Fibroblast of villous mesenchyme (primary cell): ENCODE measurements at places on chromosomes 2 and 18. TPM values are rescaled to one million over a fixed set of nuclear protein-coding genes. Genes with fewer than 3 reads are reported as not detected.

GRCh38 chr2:44348400-44348799 is 12.9 kb downstream of the PREPL start:
- DNase-seq, result peak; percentile 30

DNA sequence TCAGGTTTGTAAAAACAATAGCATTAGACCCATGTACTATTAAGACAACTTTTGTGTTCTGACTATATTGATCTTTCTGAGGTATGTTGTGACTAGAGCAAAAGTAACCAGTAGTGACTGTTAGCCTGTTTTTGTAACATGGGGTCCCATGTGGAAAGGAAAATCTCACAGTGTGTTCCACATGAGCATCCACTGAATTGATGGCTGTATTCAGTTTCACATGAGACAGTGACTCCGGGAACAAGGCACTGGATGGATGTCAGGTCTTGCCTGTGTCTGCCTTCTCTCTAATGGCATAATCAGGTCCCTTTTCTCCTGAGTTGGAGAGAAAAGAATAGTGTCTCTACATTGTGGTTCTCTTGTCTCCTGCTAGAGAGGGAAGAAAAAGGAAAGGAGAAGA is 27.5 kb downstream of the TMEM178A start:
- DNase-seq, result no peak

GRCh38 chr2:71689968-71690834 is 236.8 kb downstream of the DYSF start:
- DNase-seq, result no peak

DNA sequence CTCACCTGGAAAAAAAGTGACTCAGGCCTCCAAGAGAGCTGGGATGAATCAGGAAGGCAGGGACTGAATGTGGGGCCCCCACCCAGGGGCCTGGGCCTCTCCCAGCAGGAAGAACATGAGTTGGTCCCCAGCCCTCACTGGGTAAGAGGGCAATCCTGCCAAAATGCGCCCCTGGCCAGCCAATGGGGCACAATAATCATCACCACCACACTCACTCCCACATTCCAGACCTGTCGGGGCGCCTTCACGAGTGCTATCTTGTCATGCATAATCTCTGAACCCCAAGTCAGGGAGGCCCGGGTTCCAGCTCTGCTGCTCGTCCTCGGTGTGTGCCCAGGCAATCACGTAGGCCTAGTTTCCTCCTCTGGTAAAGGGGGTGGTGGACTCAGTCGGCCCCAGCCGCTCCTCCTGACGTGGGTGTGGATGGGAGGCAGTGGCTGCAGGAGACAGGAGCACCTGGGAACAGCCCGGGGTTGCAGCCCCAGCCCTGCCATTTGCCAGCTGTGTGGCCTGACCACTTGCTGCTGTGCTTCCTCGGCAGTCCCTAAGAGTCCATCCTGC is 115.1 kb downstream of the CYP26B1 start:
- DNase-seq, result no peak

Gene GCG
- total RNA-seq, result not detected in 2 replicates

DNA sequence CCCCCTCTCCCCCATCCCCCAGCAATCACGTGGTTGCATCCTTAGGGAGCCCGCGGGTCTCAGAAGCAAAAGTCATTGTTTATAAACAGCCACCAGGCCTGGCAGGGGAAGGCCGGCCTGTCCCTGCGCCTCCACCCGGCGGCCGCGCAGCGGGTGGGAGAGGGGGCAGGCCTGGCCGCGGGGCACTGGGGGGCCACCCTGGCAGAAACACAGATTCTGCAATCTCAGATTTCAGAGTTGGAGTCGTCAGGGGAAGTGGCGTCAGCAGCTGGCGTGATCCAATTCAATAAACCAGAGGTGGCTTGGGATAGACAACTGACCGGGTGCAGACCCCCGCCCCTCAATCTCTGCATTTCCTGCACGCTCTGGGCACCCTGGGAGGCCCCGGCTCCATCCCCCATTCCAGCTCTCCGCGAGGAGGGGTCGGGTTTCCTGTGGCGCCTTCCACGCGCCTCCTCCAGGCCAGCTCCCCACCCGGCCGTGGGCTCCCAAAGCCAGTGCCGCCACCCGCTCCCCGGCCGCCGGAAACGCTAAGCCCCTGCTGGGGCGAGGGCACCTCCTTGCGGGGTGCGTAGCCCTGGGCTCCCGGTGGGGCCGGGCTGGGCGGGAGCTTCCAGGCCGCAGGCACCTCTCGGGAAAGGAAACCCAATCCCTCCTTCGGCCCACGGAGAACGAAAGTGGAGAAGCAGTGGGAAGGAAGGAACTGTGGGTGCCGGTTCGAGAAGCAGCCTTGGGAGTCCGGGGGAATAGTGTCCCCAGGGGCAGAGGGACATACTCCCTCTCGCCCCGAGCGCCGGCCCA is 1.1 kb downstream of the BIN1 start:
- DNase-seq, result peak; percentile 73

GRCh38 chr2:112811276-112811831 is 25.2 kb downstream of the IL1B start:
- DNase-seq, result no peak

- no peak for DNase-seq
Observed at GRCh38 chr2:172749388-172749787, 13.7 kb downstream of the RAPGEF4 start.

Gene VWC2L
- under 0.01 TPM in 1 of 2 replicates, not detected in the other for total RNA-seq

Gene ANKRD44
- total RNA-seq, result 3.9 and 7.7 TPM in 2 replicates

DNA sequence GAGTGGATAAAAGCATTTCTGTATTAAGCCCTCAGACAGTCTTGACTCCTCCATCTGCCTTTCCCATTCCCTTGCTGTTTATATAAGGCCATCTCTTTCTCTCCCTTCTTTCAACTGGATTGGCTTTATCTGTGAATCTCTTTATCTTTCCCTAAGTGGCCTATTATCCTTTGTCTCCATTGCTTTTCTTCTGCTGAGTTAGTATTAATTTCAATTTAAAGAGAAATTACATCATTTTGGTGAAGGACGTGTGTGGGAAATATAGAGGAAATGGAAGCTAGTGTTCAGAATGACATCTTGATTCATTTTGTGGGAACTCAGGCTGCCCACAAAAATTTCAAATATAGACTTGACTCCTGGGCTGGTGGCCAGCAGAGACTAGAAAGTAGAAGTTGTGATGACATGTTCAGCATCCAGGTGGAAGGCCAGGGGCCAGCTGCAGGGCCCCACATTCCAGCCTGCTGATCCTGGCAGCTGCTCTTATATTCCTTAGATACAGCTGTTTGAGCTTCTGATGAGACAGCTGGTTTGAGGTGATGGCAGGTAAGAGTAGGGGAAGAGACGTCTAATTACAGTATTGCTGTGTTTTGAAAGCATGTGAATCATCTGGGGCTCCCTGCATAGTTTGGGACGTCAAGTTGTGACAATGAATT is 52.3 kb downstream of the DIS3L2 start:
- peak; percentile 93 for DNase-seq

DNA sequence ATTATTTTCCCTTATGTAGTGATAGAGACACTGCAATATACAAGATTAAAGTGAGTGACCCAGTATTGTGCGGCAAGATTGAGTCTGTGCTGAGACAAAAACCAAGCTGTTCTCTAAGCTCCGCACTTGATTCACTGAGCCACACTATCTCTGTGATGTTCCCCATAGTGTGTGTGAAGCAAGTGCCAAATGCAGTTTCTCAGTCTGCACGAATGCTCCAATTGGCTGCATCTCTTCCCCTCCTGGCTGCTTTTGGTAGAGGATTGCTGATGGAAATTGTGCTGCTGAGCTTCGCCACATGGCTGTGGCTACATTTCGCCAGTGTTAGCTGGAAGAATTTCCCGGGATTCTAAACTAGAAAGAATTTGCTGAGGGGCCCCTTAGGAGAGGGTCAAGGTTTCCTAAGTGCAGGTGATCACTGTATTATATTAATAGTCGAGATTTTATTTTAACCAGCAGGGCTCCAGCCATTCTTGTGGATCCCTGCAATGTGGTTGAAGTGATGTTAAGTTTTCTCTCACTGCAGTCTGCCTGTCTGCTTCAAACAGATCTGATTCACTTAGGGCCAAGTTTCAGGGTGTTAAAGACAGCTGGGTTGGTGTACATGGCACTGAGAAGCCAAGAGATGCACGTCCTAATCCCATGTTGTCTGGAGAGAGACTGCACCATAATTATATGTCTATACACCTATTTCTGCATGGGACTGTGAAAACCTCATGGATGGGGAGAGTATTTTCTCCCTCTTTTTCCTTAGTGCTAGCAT is 317.2 kb downstream of the DCC start:
- DNase-seq, result no peak

GRCh38 chr2:241935314-241935713 is 65.8 kb downstream of the RTP5 start:
- peak; percentile 87 for DNase-seq

GRCh38 chr18:79399275-79400081 is 3.7 kb downstream of the NFATC1 start:
- no peak for DNase-seq

Gene IL1A
- total RNA-seq, result 0.32 and 0.43 TPM in 2 replicates

Gene CNDP1
- total RNA-seq, result not detected in 2 replicates

Gene CHRNG
- not detected in 2 replicates for total RNA-seq

Gene TMEM163
- not detected in 2 replicates for total RNA-seq

Gene SRD5A2
- under 0.01 TPM in 1 of 2 replicates, not detected in the other for total RNA-seq

GRCh38 chr2:223460774-223461211 is 141.4 kb downstream of the SCG2 start:
- peak; percentile 73 for DNase-seq

Gene CPS1
- total RNA-seq, result 19.3 and 21.6 TPM in 2 replicates

DNA sequence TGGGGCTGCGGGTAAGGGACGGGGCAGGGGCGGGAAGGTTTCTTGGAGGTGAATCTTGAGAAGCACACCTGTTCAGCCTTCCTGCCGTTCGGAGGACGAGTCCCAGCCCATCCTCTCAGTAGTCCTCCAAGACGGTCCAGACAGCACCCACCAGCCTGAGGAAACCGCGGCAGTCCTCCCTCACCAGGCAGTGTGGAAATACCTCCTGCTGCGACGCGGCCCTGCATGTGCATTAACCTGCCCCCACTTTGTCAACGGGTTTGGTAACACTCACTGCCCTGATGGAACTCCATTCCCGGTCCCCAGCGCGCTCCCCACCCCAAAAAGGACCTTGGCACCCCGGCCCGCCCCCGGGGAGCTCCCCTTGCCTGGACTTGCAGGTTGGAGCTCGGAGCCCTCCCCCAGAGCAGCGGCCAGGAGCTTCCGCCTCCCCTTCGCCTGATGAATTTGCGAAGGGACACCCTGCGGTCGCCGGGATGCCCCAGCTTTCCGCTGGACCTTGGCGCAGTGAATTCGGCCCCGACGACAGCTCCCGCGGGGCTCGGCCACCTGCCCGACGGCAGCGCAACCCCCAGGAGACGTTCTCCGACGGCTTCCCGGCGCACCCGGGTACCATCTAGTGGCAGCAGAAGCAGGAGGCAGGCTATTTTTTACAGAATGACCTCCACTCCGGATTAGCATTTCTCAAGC is 31.5 kb downstream of the ACVR1C start:
- DNase-seq, result no peak

DNA sequence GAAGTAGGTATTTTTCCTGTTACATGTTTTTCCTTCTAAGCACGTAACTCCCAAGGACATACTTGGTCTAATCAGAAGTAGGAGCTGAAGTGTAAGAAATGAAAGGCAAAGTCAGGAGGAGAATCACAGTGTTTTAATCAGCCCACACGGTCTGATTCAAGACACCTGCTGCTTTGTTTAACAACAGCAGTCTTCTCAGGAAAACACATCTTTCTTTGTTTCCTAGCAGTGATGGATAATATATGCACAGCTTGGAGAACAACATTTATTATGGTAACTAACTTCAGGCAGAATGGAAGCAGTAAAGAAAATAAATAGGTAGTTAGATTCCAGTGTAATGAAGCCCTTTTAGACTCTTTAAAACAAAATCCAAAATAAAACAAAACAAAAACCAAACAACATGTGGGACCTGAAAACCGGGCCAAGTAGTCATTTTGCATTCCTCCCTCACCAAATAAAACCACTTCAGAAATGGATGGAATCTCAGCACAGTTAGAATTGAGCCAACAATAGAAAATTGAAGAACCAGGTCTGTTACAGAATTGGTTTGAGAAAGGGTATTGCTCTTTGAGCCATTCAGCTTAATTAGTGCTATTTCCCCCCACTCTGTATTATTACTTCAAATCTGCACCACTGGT is 61.1 kb upstream of the UGP2 start:
- peak; percentile 18 for DNase-seq

Gene ICOS
- not detected in 2 replicates for total RNA-seq

Gene MAP3K19
- total RNA-seq, result not detected in 2 replicates

Gene TCF23
- total RNA-seq, result not detected in 2 replicates

Gene LHCGR
- total RNA-seq, result under 0.01 TPM in 1 of 2 replicates, not detected in the other

- DNase-seq, result no peak
Observed at GRCh38 chr2:126639276-126639675, 16.7 kb upstream of the GYPC start.

DNA sequence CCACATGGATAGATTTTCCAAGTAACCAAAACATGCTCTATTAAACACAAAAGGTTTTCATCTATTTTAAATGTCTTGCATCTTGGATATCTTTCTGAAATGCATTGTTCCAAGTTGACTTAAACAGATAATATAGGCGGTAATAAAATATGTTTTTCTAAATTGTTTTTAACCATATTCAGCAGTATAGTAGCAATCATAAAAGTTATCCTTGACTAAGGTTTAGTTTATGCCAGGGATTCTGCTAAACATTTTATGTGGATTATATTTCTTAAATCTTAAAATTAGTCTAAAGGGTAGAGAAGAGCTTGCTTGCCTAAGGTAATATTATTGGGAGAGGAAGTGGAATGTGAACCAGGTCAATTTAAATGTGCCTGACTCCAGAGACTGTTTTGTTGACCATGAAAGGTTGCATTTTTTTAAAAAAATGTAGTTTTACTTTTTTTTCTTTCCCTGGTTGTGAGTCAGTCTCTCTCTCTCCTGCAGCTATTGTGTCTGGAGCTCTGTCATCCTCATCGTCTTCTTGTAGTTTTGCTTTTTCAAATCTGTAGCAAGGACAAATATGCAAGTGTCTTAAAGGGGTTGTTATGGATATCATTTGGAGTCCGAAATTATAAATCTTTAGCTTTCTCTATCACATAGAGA is 309.1 kb upstream of the COL3A1 start:
- peak; percentile 33 for DNase-seq

Gene UGT1A10
- total RNA-seq, result not detected in 2 replicates

Gene ASB3
- 22.9 and 34.1 TPM in 2 replicates for total RNA-seq

- no peak for DNase-seq
Observed at GRCh38 chr18:69267895-69268294, 132.8 kb upstream of the DOK6 start.

- DNase-seq, result no peak
Observed at GRCh38 chr2:61969376-61969775, 63.9 kb downstream of the COMMD1 start.

Gene EPHA4
- 1.9 and 17.3 TPM in 2 replicates for total RNA-seq

Gene ONECUT2
- total RNA-seq, result under 0.01 TPM in 2 replicates

GRCh38 chr2:101577173-101577572 is 102.3 kb upstream of the RFX8 start:
- no peak for DNase-seq

GRCh38 chr18:50398099-50398498 is 23.3 kb downstream of the SKA1 start:
- no peak for DNase-seq

Gene LRP1B
- 1.6 and 2.2 TPM in 2 replicates for total RNA-seq

Gene OXER1
- under 0.01 TPM in 2 replicates for total RNA-seq
